ENCODE measurements at places on chromosomes 16 and 17.

DNA sequence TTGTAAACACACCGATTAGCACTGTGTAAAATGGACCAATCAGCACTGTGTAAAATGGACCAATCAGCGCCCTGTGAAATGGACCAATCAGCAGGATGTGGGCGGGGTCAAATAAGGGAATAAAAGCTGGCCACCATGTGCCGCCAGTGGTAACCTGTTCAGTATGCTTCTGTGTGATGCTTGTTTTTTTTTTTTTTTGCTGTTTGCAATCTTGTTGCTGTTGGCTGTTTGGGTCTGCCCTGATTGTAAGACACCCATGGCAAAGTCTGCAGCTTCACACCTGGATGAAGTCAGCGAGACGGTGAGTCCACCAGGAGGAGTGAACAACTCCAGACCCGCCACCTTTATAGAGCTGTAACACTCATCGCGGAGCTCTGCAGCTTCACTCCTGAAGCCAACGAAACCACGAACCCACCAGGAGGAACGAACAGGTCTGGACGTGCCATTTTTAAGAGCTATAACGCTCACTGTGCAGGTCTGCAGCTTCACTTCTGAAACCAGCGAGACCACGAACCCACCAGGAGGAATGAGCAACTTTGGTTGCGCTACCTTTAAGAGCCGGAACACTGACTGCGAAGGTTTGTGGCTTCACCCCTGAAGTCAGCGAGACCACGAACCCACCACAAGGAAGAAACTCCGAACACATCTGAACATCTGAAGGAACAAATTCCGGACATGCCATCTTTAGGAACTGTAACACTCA is 85.0 kb upstream of the MED9 start:
- peak; percentile 53 for DNase-seq

- no peak for DNase-seq
Observed at GRCh38 chr17:16304830-16305229, 48.4 kb downstream of the CENPV start.

- no peak for DNase-seq
Observed at GRCh38 chr17:81173052-81173761, 7.2 kb upstream of the AATK start.

- DNase-seq: no peak
Observed at GRCh38 chr16:29237971-29238370, 168.5 kb downstream of the NPIPB11 start.
